Activated CD4-positive, alpha-beta T cell treated with anti-CD3 and anti-CD28 coated beads, Interleukin-2, amount 10 ng/mL, durations not matched to agents 7 days and 5 days (primary cell): ENCODE measurements at places on chromosomes 13 and 19.

GRCh38 chr13:25733001-25733491 lies 318.8 kb downstream of the SHISA2 start:
- DNase-seq = no peak

GRCh38 chr13:29508876-29509252 lies 86.6 kb downstream of the SLC7A1 start:
- no peak for DNase-seq

DNA sequence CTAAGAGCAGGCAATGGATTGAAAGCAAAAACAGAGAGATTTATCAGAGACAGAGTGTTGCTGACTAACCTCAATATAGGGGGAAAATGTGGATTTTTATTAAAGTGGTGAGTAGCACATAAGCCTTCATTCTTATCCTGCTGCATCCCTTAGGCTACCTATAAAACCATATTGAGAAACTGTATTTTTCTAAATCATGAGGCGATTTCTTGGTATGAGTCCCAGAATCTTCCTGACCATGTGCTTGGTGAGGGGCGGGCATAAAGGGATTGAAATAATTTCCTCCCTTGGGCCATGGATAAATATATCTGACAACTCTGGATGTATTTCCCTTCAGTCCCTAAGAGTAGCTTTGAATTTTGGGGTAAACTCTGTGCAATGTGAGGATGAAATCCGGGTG lies 72.8 kb downstream of the EFNB2 start:
- DNase-seq = no peak

DNA sequence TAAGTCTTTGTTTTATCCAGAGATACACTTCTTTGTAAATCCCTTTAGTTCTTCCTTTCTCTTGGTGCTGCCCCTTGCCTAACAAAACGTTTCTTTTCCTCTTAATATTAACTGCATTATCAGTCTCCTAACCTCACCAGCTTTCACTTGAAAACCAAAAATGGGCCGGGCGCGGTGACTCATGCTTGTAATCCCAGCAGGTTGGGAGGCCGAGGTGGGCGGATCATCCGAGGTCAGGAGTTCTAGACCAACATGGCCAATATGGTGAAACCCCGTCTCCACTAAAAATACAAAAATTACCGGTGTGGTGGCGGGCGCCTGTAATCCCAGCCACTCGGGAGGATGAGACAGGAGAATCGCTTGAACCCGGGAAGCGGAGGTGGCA lies 329.8 kb upstream of the MIR17HG start:
- DNase-seq = no peak

DNA sequence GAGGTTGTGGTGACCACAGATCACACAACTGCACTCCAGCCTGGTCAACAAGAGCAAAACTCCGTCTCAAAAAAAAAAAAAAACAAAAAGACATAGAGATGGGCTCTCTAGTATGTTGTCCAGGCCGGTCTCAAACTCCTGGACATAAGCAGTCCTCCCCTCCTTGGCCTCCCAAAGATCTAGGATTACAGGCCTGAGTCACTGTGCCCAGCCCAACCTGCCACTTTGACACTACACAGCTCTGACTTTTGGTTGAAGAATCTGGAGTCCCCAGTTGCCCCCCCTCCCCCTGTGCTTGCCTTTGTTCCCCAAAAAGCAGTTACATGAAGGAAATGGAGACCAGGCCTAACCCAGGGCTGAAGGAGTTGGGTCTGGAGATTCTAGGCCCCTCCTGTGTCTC lies 12.9 kb downstream of the CARM1 start:
- DNase-seq = no peak
